Heart right ventricle (tissue), 16 donors: ENCODE measurements at places on chromosomes 3 and 15. TPM values are rescaled to one million over a fixed set of nuclear protein-coding genes. Genes with fewer than 3 reads are reported as not detected.

SLC6A20 gene
- total RNA-seq, result 0.09 TPM

ZKSCAN7 gene
- 3.3 TPM for total RNA-seq

ZBED2 gene
- total RNA-seq, result not detected

PRSS50 gene
- total RNA-seq, result 0.12 TPM

IGSF10 gene
- 3.9 TPM for total RNA-seq

SLC12A1 gene
- total RNA-seq, result not detected

DNA sequence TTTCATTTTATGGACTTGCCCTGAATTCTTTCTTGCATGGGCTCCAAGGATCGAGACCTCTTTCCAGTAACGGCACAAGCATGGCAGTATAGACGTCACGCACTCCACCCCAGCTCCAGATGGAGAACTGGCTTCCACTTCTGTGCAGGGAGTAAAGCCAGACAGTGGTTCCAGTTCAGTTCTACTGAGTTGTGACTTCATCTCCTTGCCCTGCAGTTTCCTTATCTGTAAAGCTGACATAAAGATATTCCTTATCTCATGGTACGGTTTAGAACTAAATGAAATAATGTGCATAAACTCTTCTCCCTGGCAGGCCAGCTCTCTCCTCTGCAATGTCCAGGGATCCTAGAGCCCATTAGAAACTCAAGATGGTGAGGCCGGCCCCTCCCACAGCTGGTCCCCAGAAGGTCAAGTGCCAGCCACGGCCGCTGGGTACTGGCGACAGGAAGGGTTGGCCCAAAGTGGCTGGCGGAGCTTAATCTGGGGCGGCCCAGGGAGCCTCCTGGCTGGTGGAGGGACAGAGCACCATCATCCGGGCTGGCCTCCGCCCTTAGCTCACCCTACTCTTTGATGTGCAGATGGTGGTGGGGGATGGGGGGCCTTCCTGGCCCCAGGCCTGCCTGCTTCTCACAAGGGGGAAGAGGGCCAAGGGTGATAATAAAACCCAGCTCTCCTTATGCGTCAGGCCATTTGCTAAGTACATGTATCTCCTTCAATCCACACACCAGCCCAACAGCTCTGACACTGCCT is 7.2 kb downstream of the MESP2 start:
- DNase-seq, result no peak

DNA sequence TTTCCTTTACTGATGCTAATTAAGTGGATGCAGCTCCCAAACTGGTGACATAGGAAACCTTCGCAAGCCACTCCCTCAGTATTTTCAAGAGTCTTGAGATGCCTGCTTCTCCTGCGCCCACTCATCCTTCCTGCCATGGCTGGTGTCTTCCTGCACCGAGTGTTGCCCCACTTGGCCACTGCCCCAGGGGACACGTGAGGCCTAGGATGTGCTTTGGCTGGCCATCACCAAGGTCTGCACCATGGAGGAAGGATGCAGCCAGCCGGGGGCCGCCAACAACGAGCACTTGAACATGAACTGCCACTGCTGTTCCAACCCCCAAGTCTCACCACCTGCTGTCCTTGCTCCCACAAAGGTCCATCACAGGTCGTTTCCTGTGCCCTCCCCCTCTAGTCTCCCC is 34.1 kb downstream of the EPHB3 start:
- DNase-seq, result no peak

GRCh38 chr3:150331978-150332568 is 76.0 kb upstream of the TSC22D2 start:
- no peak for DNase-seq

- DNase-seq, result no peak
Observed at GRCh38 chr15:42012241-42012640, 8.6 kb downstream of the PLA2G4E start.

DNA sequence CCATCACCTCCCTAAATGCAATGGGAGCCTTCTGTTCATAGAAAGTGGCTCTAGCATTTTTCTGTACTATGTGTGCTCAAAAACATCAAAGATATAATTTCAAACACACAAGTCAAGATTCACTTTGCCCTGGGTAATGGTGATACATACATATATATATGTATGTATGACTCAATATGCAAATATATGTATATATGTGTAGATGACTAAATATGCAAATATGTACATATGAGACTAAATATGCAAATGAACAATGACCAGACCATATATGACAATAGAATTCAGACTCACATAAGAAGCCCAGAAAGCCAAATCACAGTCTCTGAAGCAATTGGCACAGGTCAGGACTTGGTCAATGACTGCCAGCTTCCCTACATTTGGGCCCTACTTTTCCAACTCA is 36.9 kb upstream of the SNRK start:
- no peak for DNase-seq

- no peak for DNase-seq
Observed at GRCh38 chr3:21024563-21024962, 726.4 kb downstream of the ZNF385D start.

GRCh38 chr3:172184106-172184822 is 144.9 kb downstream of the FNDC3B start:
- DNase-seq, result no peak

- DNase-seq, result no peak
Observed at GRCh38 chr15:25797035-25797434, 66.1 kb downstream of the ATP10A start.

GRCh38 chr3:45575386-45575923 is 19.1 kb upstream of the LIMD1 start:
- no peak for DNase-seq
